ENCODE measurements at places on chromosomes 7 and 10.

DNA sequence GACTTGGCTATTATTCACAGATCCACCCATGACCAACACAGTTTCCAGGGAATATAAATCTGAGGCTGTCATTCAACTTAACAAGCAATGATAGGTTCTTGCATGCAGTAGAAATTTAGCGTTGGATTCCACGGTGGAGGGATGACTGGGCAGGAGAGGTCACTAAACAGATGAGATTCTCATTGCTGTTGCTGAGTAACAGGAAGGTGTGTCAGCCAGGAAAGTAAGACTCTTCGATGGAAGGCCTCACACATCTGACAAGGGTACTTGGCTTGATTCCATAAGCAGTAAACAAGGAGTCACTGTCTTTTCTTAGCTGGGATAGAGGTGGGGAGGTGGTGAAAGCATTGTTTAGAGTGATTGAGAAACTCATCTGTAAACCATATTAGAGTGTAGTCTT, 1152.0 kb downstream of the SORCS3 start:
- DNase-seq: no peak

DNA sequence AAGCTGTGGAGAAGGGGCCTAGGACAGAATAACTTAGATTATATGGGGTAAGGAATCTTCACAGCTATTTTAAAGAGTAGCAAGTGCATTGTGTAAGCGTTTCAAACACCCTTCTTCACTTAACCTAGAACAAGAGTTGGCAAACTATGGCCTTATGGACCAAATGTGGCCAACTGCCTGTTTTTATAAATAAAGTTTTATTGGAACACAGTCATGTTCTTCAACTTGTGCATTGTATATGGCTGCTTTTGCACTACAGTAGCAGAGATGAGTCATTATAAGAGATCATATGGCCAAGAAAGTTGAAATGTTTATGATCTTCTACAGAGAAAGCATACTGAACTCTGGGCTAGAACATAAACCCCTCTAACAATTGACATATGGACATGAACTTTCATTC, 187.8 kb downstream of the ETV1 start:
- no peak for DNase-seq

GRCh38 chr7:74355091-74355490, 65.9 kb downstream of the CLIP2 start:
- DNase-seq: no peak

- DNase-seq: no peak
Observed at GRCh38 chr10:120431251-120431651, 25.8 kb upstream of the PLPP4 start.

DNA sequence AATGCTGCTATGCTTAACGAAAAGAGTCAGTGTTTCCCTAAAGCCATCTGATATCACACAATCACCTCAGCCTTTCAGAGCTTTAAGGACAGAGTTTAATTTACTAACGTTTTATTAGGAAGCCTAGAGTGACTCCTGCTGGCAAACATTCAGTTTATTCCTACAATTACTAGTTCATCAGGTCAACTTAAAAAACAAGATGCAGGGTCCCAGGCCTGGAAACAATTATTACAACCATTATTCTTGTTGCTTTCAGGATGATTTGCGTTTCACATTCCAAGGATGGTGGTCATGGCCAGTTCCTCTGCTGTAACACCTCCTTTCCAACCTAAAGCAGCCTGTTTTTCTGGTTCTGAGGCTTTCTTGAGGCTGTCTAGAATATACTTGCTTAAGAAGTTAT, 1.5 kb upstream of the FAM53B start:
- no peak for DNase-seq

DNA sequence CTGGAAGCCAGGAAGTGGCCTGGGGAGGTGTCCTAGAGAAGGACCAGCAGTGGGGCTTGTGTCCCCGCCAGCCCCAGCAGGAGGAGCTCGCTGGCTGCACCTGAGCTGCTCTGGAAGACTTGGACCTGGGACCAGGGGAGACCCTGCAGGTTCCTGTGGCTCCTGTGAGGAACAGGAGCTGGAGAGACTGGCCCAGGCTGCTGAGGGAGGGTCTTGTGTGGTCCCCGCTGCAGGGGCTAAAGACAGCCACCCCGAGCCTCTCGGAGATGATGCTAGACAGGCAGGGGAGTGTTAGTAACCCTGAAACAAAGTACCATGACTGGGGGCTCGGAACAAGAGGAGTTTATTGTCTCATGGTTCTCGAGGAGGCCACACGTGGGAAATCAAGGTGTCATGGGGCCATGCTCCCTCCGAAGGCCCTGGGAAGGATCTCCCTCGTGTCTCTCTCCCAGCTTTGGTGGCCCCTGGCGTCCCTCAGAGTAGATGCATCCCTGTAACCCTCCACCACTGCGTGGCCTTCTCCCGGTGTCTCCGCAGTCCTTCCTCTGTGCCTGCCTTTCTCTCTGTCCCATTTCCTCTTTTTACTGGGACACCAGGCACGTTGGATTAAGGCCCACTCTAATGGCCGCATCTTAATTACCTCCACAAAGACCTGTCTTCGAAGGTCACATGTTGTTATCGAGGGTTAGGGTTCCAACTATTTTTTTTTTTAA, 348.4 kb downstream of the GLRX3 start:
- DNase-seq: no peak

DNA sequence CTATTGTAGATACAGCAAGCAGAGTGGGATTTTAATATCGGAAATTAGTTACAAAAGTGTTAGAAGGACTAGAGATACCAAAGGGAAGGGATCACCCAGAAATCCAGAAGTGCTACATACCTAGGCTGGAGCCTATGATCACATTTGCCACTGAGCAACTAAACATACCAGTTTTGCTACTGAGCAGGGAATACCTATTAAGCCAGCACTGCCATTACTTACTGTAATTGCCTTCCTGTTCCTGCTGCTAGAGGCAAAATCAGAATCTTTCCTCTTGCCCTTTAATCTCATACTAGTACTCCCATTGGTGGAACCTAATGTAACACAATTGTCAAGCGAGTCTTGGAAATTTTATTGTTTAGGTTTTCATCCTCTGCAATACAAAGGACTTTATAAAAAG, 121.7 kb downstream of the ATRNL1 start:
- DNase-seq: no peak

- DNase-seq: no peak
Observed at GRCh38 chr7:64879086-64879730, 23.9 kb upstream of the ZNF273 start.

DNA sequence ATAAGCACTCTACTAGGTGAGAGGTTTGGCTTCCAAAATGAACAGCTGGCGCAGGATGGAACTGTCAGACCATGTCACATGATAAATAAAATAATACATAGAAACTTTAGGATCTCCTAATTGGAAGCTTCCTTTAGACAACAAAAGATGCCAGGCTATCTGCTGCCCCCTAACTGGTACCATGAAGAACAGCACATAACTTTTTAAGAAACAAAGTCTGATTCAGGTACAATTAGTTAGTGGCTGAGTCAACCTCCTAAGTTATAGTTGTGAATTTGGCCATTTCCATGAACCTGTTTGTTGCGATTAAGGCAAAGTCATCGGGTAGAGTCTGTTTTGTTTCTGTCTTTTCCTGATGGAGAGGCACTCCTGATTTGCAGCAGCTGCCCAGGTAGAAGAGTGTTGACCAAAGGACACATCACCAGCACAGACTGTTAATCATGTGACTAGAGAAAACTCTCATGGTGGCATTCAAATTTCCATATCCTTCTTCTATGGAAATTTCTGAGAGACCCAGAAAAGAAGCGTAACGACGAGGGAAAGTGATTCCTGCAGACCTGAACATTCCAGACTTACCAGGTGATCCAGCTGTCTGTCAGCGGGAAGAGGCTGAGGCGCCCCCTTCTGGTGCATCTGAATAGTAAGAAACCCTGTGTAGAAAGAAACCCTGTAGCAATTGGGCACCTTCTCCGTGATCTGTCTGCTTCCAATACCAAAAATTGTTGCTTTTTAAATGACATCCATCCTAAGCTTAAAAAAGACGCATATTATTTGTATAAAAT, 8.6 kb upstream of the INHBA start:
- DNase-seq: no peak

GRCh38 chr7:44604941-44605340, 1.5 kb upstream of the OGDH start:
- DNase-seq: no peak

DNA sequence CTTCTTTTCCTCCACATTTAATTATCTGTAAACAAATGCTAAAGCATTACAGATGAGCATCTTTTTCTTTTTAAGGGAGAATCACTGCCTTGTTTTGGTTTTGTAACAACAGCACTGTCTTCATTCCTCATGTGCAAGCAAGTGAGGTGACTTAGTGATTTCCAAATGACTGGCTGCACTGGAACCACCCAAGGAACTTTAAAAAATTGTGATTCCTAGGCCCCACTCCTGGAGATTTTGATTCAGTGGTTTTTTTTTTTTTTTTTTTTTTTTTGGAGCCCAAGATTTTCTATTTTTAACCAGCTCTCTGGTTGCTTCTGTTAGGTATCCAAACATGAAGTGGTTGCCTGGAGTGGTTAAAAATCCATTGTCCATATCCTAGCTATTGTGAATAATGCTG, 176.2 kb downstream of the LRMDA start:
- DNase-seq: no peak

- DNase-seq: no peak
Observed at GRCh38 chr7:149205690-149206381, 10.5 kb downstream of the ZNF282 start.

DNA sequence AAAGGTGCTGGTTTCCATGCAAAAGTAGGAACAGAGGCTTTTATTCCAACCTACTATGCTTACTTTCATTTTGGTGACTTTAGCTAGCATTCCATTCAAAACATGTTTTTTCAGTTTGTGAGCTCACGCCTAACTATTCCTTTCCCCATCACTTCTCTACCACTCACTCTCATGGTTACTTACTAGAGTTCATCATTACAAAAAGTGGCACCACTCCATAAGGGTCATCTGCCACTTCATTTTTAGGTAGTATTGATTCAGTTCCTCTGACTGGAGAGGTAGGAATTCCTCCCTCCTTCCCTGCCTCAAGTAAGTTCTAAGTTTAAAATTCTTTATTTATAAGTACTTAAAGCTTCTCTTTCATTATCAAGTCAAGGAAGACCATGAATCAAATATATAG, 543.1 kb downstream of the HTR7 start:
- no peak for DNase-seq

DNA sequence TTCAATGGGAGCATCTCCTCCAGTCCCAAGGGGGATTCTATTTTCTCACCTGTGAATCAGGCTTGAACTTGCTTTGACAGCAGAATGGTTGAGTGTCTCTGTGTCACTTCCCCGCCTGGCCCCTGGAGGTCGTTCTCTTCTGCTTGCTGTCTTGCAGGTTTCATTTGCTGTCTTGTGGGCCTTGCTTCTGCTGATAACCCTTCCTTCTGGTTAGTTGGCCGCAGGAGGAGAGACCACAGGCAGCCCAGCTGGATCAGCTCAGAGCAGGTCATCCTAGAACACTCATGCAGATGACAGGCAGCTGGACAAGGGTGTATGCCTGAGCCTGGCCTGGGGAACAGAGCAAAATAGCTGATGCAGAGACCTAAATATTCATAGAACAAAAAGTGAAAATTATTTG, 344.2 kb upstream of the ADARB2 start:
- DNase-seq: no peak

GRCh38 chr10:46247808-46248569, 38.8 kb upstream of the ANTXRL start:
- DNase-seq: no peak

GRCh38 chr7:106425017-106425719, 140.4 kb upstream of the NAMPT start:
- peak; percentile 41 for DNase-seq
